ENCODE measurements at places on chromosomes 1 and 21. TPM values are rescaled to one million over a fixed set of nuclear protein-coding genes. Genes with fewer than 3 reads are reported as not detected.

Gene KLF17
- total RNA-seq, result not detected

Gene C1orf87
- not detected for total RNA-seq

DNA sequence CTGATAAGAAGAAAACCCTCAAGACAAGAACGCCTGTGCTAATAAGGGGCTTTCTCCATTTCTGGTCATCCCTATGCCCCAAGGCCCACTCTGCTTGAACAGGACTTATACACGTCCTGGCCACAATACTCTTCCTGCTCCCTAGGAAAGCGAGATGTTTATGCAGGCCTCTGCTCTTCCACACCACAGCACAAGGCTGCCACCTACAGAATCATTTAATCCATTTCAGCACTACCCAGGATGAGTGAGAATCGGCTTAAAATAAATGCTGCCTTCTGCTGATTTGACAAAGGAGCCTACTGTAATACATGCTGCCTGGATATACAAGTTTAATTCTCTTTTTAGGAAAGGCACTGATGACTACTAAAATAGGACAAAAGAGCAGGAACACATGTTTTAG, 29.4 kb downstream of the FRRS1 start:
- no peak for DNase-seq

DNA sequence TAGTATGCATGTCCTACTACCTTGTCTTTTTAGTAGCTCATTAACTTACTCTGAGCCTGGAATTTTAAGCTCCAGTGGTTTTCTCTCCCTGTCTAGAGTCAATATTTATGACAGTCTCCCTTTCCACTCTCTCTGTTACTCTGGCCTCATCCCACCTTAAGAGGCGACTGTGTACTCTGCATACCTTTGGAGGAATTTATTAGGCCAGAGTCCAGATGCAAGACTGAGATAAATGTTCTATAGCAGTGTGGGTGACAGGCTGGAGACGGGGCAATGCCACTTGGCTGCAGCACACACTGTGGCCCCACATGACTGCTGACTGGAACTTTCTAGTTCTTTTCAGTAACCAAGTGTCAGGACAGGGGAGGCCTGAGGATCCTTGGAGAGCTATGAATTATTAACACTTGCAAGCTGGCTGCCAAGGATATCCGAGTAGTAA, 4.1 kb upstream of the PDZK1 start:
- DNase-seq, result no peak

GRCh38 chr1:40044110-40044509, 3.6 kb downstream of the CAP1 start:
- DNase-seq, result no peak

Data from right atrium auricular region (tissue), 2 donors.